ENCODE measurements at places on chromosomes 13 and 19.

- no peak overlapping the region for H3K27ac ChIP-seq
- peaks cover 46% of the 10 kb centered on the region for H3K27me3 ChIP-seq
- H3K4me3 ChIP-seq: no peak overlapping the region
- DNase-seq: no peak
Measured at GRCh38 chr13:111035861-111036260, 79.2 kb upstream of the ARHGEF7 start.

DNA sequence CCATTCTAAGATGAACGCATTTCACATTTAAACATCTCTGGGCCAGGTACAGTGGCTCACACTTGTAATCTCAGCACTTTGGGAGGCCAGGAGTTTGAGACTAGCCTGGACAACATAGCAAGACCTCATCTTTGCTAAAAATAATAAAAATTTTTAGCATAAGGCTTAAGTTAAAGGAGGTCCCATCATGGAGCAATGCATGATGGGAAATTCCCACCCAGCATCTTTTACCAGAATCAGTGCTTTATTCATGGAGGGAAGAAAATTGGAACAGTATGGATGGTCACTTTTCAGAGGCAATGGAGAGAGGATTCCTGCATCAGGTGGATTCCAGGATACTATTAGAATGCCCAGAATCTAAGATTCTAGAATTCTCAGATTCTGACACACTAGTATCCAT is 3.8 kb upstream of the KLK8 start:
- peaks cover 69% of the 10 kb centered on the region for H3K27me3 ChIP-seq
- no peaks in the 10 kb centered on the region for H3K36me3 ChIP-seq
- DNase-seq: no peak
- no peak overlapping the region for H3K27ac ChIP-seq

DNA sequence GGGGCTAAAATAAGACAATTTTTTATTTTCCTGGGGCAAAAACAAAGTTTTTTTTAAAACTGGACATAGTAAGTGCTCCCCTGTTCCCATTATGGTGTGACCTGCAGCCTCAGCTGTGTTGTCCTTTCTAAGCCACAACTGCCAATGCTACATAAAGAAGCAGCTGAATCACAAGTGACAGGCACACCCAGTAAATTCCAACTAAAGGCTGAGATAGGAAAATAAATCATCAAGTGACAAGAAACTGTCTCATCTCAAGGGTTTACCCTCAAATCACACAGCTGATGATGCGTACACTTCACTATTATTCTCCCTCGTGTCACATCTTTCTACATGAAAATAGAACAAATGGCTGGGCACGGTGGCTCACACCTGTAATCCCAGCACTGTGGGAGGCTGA is 28.7 kb downstream of the STK24 start:
- H3K4me1 ChIP-seq: peaks cover 60% of the 10 kb centered on the region
- H3K27ac ChIP-seq: peak overlapping the region; percentile 70
- peaks cover 63% of the 10 kb centered on the region for H3K36me3 ChIP-seq
- no peaks in the 10 kb centered on the region for H3K27me3 ChIP-seq
- no peak overlapping the region for H3K4me3 ChIP-seq
- DNase-seq: no peak

DNA sequence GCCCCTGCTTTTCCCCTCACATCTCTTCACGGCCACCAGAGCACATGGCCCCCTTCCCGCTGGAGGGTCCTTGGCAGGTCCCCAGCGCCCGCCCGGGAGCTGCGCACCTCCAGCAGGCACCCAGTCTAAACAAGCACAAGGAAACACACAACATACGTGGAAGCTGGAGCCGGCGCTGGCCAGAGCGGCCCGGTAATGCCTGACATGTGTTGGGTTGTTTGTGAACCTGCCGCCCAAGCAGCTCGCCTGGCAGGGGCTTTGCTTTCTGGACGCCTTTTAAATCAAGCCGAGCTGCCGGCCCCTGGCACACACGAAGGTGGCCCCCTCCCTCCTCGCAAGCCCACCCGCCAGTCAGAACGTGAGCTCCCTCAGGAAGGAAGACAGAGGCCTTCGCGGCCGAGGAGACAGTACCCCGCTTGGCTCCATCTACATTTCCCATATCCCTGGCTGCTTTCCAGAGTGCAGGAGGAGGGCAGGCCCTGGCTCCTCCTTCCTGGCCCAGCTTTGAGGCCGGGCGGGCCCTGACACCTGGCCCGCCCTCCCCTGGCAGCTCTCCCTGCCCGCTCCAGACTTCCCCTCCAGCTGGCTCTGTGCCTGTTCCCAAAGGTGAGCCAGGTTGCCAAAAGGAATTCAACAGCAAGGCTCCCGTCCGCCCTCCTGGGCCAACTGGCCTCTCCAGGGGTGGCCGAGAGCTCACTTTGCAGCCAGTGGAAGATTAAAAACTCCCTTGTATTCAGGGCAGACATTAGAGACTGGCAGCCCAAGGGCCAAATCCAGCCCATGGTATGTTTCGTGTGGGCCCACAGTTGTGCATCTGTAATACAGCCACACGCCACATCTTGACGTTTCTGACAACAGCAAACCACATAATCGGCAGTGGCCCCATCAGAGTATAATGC is 28.7 kb downstream of the COMP start:
- peaks cover 28% of the 10 kb centered on the region for H3K4me1 ChIP-seq
- peaks cover 3% of the 10 kb centered on the region for H3K27me3 ChIP-seq
- H3K36me3 ChIP-seq: peaks cover 4% of the 10 kb centered on the region
- H3K27ac ChIP-seq: no peak overlapping the region
- H3K4me3 ChIP-seq: no peak overlapping the region

Measured in nephron progenitor cell (in vitro differentiated cells).